CD8-positive, alpha-beta memory T cell (primary cell): ENCODE measurements at places on chromosomes 7 and 10. TPM values are rescaled to one million over a fixed set of nuclear protein-coding genes. Genes with fewer than 3 reads are reported as not detected.

DNA sequence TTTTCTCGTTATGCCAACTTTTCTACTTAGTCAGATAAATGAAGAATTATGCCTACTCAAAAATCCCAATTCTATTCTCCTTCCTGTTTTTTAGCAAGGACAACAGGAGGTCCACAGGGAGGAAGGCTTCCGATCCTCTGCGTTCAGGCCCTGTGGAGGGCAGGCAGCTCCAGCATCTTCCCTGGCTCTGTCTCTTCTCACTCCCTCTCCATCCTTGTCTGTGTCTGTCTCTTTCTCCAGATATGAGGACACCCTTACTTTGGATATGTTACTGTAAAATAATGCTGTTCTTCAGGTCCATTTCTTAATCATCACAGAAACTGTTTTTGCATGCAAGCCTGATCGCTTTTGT, 166.6 kb downstream of the ELMO1 start:
- H3K27ac ChIP-seq = no peak overlapping the region
- H3K4me3 ChIP-seq = no peak overlapping the region
- no peak for DNase-seq
- no peaks in the 10 kb centered on the region for H3K27me3 ChIP-seq
- H3K36me3 ChIP-seq = no peaks in the 10 kb centered on the region

GRCh38 chr7:130662426-130662825, 6.1 kb downstream of the COPG2 start:
- H3K27me3 ChIP-seq = no peaks in the 10 kb centered on the region
- H3K4me1 ChIP-seq = no peaks in the 10 kb centered on the region
- no peak overlapping the region for H3K27ac ChIP-seq

- H3K27ac ChIP-seq = no peak overlapping the region
- no peaks in the 10 kb centered on the region for H3K36me3 ChIP-seq
- no peaks in the 10 kb centered on the region for H3K4me1 ChIP-seq
- H3K4me3 ChIP-seq = no peak overlapping the region
- H3K27me3 ChIP-seq = no peaks in the 10 kb centered on the region
- no peak for DNase-seq
Observed at GRCh38 chr7:122864016-122864415, 22.2 kb downstream of the CADPS2 start.

DNA sequence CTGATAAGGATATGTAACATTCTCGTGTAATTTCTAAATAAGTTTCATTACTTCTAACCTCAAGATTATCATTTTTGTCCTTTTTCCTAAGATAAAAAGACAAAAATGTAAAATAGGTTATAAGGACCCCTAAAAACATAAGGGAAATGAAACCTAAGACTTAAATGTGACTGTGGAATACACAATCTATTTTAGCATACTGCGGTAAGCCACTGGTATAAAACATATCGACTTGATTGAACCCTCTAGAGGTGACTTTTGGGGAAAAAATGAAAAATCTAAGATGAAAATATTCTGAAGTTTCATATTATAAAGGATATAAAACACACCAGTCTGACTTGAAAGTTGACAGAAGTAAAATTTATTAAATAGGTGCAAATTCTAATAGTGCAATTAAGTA, 1.9 kb downstream of the NAMPT start:
- H3K27ac ChIP-seq = peak overlapping the region; percentile 84
- no peaks in the 10 kb centered on the region for H3K27me3 ChIP-seq
- H3K36me3 ChIP-seq = no peaks in the 10 kb centered on the region
- DNase-seq = no peak

GRCh38 chr7:97246317-97246716, 128.8 kb downstream of the SDHAF3 start:
- no peaks in the 10 kb centered on the region for H3K27me3 ChIP-seq
- no peaks in the 10 kb centered on the region for H3K36me3 ChIP-seq
- H3K4me3 ChIP-seq = no peak overlapping the region
- H3K4me1 ChIP-seq = no peaks in the 10 kb centered on the region

DNA sequence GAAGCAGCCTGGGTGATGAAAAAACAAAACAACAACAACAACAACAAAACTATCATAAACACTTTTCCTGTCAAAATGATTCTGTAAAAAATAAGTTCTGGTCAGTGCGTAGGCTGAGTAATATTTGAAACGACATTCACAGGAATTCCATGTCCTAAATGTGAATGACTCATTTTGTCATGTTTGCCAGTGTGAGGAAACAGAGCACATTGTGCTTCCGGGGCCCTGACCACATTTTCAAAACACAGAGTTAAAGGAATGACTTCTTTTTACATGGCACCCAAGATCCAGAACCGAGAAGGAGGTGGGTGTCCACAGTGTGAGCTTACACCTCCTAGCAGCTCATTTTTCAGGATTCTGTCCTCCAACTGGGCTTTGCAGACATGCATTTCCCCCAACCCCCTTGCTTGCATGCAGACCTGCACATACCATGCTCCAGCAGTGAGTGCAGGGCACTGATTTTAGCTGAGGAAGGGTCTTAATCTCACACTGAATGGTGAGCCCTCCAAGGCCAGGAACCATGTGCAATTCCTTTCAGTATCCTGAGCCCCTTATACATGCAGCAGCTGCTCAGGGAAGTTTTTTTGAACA, 3.0 kb downstream of the CLRN3 start:
- H3K27me3 ChIP-seq = no peaks in the 10 kb centered on the region
- no peak overlapping the region for H3K27ac ChIP-seq
- H3K36me3 ChIP-seq = no peaks in the 10 kb centered on the region
- H3K4me1 ChIP-seq = no peaks in the 10 kb centered on the region

- H3K36me3 ChIP-seq = peaks cover 8% of the 10 kb centered on the region
- peaks cover 15% of the 10 kb centered on the region for H3K27me3 ChIP-seq
- no peak overlapping the region for H3K27ac ChIP-seq
- H3K4me3 ChIP-seq = no peak overlapping the region
Observed at GRCh38 chr10:102405632-102406031, 10.1 kb downstream of the NFKB2 start.

- H3K36me3 ChIP-seq = no peaks in the 10 kb centered on the region
- H3K4me1 ChIP-seq = no peaks in the 10 kb centered on the region
- no peaks in the 10 kb centered on the region for H3K27me3 ChIP-seq
- H3K4me3 ChIP-seq = no peak overlapping the region
- H3K27ac ChIP-seq = no peak overlapping the region
Observed at GRCh38 chr10:75612904-75613684, 181.7 kb downstream of the LRMDA start.

- no peak for DNase-seq
- no peak overlapping the region for H3K4me3 ChIP-seq
- H3K4me1 ChIP-seq = peaks cover 33% of the 10 kb centered on the region
- H3K36me3 ChIP-seq = no peaks in the 10 kb centered on the region
- H3K27me3 ChIP-seq = no peaks in the 10 kb centered on the region
- H3K27ac ChIP-seq = no peak overlapping the region
Observed at GRCh38 chr10:88820748-88821401, 18.3 kb downstream of the LIPM start.

DNA sequence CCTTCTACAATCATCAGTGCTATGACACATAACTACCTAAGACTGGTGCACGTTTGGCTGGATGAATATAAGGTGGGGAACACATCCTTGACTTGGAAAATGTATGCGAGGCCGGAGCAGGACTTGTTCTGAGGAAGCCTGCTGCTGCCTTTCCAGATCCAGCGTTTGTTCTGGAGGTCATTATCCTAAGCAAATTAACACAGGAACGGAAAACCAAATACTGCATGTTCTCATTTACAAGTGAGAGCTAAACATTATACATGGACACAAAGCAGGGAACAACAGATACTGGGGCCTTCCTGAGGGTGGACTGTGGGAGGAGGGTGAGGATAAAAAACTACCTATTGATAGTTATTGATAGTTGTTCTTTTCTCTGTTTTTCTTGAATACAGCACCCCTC, 10.8 kb upstream of the GALNT11 start:
- no peaks in the 10 kb centered on the region for H3K36me3 ChIP-seq
- H3K4me3 ChIP-seq = no peak overlapping the region
- no peaks in the 10 kb centered on the region for H3K27me3 ChIP-seq
- no peak overlapping the region for H3K27ac ChIP-seq
- H3K4me1 ChIP-seq = no peaks in the 10 kb centered on the region

GRCh38 chr7:152505606-152506005, 69.8 kb upstream of the KMT2C start:
- no peaks in the 10 kb centered on the region for H3K27me3 ChIP-seq
- no peaks in the 10 kb centered on the region for H3K36me3 ChIP-seq
- H3K4me1 ChIP-seq = no peaks in the 10 kb centered on the region
- DNase-seq = no peak
- no peak overlapping the region for H3K4me3 ChIP-seq
- no peak overlapping the region for H3K27ac ChIP-seq

DNA sequence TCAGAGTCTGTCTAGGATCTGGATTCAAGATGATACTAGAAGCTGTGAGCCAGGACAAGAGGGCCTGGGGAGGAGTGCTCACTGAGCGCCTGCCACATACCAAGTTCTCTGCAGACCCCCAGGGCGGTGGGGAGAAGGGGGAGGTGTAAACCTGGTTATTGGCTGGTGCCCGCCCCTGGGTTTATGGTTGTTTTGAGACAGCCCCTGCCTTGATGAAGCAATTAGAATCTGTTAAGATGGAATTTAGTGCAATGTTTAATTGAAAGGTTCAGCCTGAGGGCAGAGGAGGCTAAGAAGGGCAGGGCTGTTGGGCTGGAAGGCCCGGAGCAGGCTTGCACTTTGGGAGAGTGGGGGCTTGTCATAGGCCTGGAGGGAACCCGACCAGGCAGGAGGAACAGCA, 42.7 kb downstream of the PRF1 start:
- H3K36me3 ChIP-seq = no peaks in the 10 kb centered on the region
- peaks cover 11% of the 10 kb centered on the region for H3K4me1 ChIP-seq
- DNase-seq = no peak

- peaks cover 68% of the 10 kb centered on the region for H3K4me1 ChIP-seq
- no peaks in the 10 kb centered on the region for H3K36me3 ChIP-seq
- no peaks in the 10 kb centered on the region for H3K27me3 ChIP-seq
Observed at GRCh38 chr10:124639206-124639605, 105.0 kb downstream of the FAM53B start.

DNA sequence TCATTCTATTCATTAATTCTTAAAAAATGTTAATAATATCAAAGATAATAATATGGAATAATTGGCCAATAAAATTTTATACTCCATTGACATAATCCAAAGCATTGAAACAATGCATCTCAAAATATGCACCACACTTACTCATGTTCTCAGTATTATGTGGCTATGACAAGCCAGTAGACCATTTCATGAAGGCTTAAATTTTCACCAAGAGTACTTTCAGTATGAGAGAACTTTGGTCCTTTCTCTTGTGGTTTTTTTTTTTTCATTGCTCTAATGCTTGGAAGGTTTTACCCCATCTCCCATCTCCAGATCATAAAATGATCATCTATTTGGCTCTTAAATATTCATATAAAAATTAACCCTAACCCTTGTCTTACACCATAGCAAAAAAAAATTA, 45.5 kb upstream of the TMEM140 start:
- no peak for DNase-seq
- no peak overlapping the region for H3K27ac ChIP-seq
- no peaks in the 10 kb centered on the region for H3K36me3 ChIP-seq
- no peaks in the 10 kb centered on the region for H3K27me3 ChIP-seq
- no peak overlapping the region for H3K4me3 ChIP-seq
- H3K4me1 ChIP-seq = no peaks in the 10 kb centered on the region

DNA sequence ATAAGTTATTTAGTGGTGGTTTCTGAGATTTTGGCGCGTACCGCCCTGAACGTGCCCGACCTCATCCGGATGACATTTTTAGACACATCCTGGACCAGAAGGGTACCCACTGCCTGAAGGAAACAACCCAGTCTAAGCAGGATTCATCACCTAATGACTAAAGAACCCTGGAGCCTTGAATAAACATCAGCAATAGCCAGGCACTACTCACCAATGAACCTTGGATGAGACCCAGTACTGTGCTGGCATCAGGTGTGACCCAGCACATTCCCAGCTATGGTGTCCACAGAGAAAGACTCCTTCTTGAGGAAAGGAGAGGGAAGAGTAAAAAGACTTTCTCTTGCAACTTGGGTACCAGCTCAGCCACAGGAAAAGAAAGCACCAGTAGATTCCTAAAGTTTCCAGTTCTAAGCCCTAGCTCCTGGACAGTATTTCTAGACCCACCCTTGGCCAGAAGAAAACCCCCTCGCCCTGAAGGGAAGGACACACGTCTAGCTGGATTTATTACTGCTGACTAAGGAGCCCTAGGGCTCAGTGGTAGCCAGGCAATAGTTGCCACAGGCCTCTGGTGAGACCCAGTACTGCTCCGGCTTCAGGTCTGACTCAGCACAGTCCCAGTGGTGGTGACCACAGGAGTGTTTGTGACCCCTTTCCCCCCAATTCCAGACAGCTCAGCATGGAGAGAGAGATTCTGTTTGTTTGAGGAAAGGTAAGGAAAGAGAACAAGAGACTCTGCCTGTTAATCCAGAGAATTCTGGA, 32.5 kb downstream of the ZNF277 start:
- no peak for DNase-seq
- no peak overlapping the region for H3K4me3 ChIP-seq
- H3K4me1 ChIP-seq = no peaks in the 10 kb centered on the region

DNA sequence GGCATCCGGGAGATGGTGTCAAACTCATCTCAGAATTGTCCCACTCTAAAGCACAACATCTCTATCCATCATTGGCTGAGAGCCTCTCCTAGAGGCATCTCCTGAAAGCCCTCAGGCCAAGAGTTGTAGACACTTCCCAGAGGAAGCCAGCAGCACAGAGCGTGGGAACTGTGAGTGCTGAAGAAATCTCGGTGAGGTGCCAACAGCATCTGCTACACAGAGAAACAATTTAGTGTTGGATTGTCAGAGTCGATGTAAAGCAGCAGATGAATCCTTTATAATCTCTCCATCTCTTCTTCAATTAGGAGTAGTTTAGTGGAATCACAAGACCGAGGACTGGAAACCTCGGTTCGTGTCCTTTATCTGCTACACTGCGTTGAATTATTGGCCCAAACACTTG, 172.2 kb downstream of the C7orf25 start:
- no peaks in the 10 kb centered on the region for H3K4me1 ChIP-seq
- no peaks in the 10 kb centered on the region for H3K27me3 ChIP-seq
- no peak for DNase-seq
- no peaks in the 10 kb centered on the region for H3K36me3 ChIP-seq
- H3K27ac ChIP-seq = no peak overlapping the region

DNA sequence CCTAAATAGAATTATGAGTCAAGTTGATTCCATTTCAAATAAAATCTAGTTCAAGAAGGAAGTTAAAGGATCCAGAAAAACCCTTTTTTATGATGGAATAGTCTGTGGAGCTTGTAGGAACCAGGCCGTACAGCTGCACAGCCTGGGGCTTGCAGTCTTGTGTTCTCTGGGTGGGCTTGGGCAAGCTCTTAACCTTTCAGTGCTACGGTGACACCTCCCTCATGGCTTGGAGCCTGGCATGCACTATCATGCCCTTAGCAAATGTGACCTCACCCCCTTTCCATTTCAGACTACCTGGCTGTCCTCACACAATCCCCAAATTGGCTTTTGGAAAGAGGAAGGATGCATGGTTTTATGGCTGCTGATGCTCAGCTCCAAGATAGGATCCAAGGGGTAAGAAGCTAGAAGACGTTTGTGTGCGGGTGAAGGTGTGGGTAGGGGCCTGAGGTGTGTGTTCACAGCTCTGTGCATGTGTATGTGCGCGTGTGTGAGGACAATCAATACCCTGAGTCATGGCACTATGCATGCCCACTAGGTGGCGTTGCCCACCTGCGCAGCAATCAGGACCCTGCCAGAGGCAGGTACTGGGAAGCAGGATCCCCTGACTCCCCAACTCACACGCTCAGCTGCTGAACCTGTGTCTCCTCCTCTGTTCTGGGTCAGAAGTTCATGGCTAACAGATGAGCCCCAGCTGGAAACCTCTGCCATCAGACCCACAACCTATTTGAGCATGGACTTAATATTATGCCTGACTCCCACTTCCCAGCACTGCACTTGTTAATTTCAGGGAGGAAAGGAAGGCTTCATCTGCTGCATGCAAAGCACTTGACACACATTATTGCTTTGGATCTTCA, 113.4 kb downstream of the PTPN20 start:
- no peaks in the 10 kb centered on the region for H3K36me3 ChIP-seq
- DNase-seq = peak; percentile 25
- H3K27me3 ChIP-seq = no peaks in the 10 kb centered on the region

Gene UCN3
- not detected for polyA plus RNA-seq

Gene LLCFC1
- polyA plus RNA-seq = not detected

Gene GNGT1
- not detected for polyA plus RNA-seq

Gene ACSL5
- 85.5 TPM for polyA plus RNA-seq

Gene DIP2C
- 1.1 TPM for polyA plus RNA-seq
